ENCODE measurements at places on chromosomes 5 and 9. TPM values are rescaled to one million over a fixed set of nuclear protein-coding genes. Genes with fewer than 3 reads are reported as not detected.

Gene CFAP90
- total RNA-seq = not detected

Gene DMRTA1
- total RNA-seq = not detected

- H3K27me3 ChIP-seq = peaks cover 47% of the 10 kb centered on the region
- no peaks in the 10 kb centered on the region for H3K36me3 ChIP-seq
- no peak within 1 kb of the TSS for H3K27ac ChIP-seq
Measured at GRCh38 chr5:141420855-141421488, at the start of gene PCDHGA11. Gene PCDHGA11, plus strand, starts transcription at chr5:141421051. Its CDS starts 177 bp downstream, at chr5:141421228.

- H3K27me3 ChIP-seq = no peaks in the 10 kb centered on the region
- no peaks in the 10 kb centered on the region for H3K36me3 ChIP-seq
- no peak for DNase-seq
- no peaks in the 10 kb centered on the region for H3K4me1 ChIP-seq
Measured at GRCh38 chr5:31116466-31117031, 76.9 kb upstream of the CDH6 start.

DNA sequence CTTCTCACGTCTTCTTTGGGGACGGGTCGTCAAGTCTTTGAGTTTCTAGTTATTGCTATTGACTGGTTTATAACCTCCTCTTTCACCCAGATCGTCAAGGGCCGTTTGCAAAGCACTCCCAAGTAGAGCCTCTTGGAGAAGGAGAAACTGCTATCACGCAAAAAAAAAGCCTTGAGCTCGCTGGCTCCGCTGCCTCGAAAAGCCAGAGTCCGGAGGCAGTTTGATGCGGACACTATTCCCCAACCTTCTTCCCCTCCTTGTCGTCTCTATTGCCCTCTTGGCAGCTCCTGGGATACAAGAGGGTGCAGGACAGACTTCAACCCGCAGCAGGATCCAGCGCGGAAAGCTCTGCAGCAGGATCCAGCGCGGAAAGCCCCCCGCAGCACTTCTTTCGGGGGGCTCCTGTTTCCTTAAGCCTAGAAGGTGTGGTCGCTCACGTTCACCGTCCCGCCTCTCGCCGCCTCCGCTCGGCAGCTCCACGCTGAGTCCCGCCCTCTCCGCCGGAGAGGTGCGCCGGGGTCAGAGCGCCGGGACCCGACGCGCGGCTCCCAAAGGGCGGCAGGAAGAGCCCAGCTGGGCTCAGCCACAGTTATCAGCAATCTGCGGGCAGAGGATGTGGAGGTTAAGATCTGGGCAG lies at the start of gene PCDHAC1:
TSS of gene PCDHAC1 (plus strand) at position 494 of the 637 bp plus-strand sequence. CDS start 594 bp downstream, outside the sequence.
- H3K27ac ChIP-seq = no peak within 1 kb of the TSS
- peaks cover 4% of the 10 kb centered on the region for H3K27me3 ChIP-seq
- no peaks in the 10 kb centered on the region for H3K4me1 ChIP-seq
- H3K4me3 ChIP-seq = no peak within 1 kb of the TSS

DNA sequence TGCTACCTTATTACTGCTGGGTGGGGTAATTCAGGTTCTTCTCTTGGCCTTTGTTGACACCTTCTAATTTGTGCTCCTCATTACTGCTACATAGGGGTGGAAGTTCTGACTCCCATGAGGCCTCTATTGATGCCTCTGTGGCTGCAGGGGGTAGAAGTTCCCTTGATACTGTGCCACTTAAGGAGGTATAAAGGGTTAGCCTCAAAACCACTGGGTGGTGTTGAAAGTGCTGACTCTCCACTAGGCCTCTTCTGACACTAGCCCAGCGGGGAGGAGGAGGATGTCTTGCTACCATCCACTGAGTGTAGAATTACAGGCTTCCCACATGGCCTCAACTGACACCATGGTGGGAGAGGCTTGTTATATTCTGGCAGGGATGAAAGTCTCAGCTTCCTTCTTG lies 36.7 kb upstream of the CCDC112 start:
- DNase-seq = no peak
- H3K4me1 ChIP-seq = no peaks in the 10 kb centered on the region
- no peak overlapping the region for H3K27ac ChIP-seq
- no peak overlapping the region for H3K4me3 ChIP-seq

DNA sequence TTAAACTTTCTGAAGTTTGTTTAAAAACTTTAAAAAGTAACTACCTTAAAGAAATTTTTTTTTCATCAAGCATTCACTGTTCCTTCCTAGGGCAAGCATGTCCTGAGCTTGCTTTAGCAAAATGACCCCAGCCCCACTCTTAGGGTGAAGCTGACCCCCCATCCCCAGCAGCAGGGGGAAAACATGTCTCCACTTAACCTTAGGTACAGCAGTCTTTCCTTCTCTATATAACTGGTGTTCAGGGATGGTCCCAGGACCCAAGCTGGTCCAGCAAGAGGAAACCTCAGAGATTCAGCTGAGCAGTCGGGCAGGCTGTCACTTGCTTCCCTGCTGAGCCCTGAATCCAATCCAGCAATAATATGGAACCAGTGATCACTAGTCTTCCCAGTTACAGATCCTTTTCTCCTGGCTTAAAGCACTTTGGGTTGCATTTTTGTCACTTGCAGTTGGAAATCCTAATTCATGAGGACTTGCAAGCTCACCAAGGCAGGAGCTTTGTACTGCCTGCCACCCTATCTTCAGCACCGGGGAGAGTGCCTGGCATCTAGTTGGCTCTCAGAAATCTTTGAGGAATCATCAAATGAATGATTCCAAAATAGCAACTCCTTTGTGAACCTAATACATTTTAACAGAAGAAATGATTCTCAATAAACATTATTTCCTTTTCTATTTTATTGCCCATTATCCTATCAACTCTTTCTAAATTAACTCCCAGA lies 91.2 kb downstream of the FSTL4 start:
- H3K36me3 ChIP-seq = no peaks in the 10 kb centered on the region
- no peak for DNase-seq
- H3K4me1 ChIP-seq = no peaks in the 10 kb centered on the region

DNA sequence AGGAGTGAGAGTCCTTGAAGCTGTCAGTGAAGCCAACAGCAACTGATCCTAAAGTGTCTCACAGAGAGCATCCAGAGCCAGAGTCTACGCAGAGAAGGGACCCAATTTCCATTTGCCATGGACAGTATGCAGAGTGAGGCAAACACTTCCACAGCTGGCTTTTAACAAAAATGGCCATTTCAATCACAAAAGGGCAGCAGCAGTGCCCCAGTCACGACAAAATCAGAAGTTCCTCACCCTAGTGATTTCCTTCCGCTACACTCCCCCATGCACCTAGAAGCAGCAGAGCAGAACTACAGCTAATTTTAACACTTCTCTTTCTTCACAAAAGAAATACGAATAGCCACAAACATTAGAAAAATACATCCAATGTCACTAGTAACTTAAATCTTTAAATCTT lies 27.9 kb downstream of the FBXW11 start:
- H3K27ac ChIP-seq = no peak overlapping the region
- no peaks in the 10 kb centered on the region for H3K27me3 ChIP-seq
- no peaks in the 10 kb centered on the region for H3K36me3 ChIP-seq
- no peak overlapping the region for H3K4me3 ChIP-seq
- no peak for DNase-seq
- H3K4me1 ChIP-seq = peaks cover 24% of the 10 kb centered on the region

- no peaks in the 10 kb centered on the region for H3K4me1 ChIP-seq
- no peak overlapping the region for H3K4me3 ChIP-seq
- H3K27me3 ChIP-seq = no peaks in the 10 kb centered on the region
- DNase-seq = no peak
- no peak overlapping the region for H3K27ac ChIP-seq
Measured at GRCh38 chr9:133956520-133957076, 35.5 kb downstream of the VAV2 start.

Data from CD8-positive, alpha-beta memory T cell (primary cell).